ENCODE measurements at places on chromosomes 12 and 14.

DNA sequence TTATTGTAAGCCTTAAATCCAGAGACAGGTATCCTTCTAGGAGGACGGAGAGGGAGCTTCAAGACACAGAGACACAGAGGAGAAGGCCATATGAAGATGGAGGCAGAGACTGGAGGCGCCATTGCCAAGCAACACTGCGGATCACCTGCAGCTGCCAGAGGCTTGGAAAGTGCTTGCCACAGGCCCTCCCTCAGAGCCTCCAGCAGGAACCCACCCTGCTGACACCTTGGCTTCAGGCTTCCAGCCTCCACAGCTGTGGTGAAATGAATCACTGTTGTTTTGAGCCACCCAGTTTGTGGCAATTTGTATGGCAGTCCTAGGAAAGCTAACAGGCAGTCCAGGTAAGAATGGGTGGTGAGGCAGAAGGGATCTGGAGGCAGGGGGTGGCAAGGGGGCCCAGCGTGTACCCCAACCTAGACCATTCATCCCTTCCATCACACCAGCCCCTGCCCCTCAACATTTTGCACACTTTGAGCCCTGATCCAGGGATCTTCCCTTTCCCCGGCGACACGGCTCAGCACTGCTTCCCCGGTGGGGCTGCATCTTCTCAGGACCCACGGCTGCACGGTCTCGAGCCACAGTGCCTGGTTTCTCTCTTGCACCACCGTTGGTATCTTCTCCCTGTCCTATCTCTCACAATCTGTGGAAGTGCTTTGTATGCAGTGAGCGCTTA, 22.3 kb upstream of the BCDIN3D start:
- no peak for DNase-seq

DNA sequence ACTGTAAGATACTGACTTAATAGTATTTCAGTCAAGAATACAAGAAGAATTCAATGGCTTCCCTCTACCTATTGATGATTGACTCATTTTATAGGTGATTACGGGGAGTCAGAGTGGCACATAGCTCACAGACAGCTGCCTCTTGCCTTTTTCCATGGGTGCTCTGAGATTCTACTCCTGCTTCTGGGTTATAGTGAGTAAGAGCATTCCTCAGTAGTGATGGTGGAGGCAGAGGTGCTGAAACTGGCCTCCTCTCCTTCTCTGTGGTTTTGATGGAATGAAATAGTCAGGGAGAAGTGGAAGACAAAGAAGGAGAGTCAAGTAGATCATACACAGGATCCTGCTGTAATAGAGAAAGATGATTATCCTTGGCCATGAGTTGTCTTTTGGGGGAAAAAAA, 438.2 kb upstream of the FAR2 start:
- DNase-seq, result peak; percentile 19

DNA sequence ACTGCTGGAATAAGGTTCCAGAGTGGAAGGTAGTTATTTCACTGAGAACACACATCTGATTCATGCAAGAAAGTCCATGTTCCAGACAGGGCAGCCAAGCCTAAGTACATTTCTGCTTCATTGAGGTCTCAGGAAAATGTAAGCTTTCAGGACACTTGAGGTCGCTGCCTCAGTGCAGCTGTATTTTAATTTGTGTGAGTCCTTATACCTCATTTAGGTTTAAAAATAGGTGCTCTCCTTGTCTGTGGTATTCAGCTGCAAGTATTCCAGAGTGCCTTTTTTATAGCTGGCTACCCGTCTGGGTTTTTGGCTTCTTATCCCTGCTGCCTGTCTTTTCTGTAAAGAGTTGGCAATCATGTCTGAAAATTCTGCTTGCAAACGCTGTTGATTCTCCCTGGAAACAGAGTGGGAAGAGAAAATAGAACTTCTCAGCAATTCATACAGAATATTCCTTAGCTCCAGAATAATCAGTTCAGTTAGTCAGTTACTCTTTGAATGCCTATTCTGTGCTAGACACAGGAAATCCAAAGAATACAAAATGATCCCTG, 45.3 kb upstream of the PLBD1 start:
- no peak for DNase-seq

- peak; percentile 44 for DNase-seq
These were observed at the start of gene CLEC2B for GRCh38 chr12:9869307-9870161. TSS of gene CLEC2B (minus strand) at chr12:9869354.

- DNase-seq, result no peak
These were observed 64.1 kb downstream of the KIF26A start for GRCh38 chr14:104202259-104203070.

- DNase-seq, result no peak
These were observed 41.6 kb downstream of the ITPR2 start for GRCh38 chr12:26791301-26791791.

GRCh38 chr14:96090441-96091148, 51.4 kb downstream of the C14orf132 start:
- DNase-seq, result no peak

All from keratinocyte (primary cell).